ENCODE measurements at places on chromosomes 12 and 14.

DNA sequence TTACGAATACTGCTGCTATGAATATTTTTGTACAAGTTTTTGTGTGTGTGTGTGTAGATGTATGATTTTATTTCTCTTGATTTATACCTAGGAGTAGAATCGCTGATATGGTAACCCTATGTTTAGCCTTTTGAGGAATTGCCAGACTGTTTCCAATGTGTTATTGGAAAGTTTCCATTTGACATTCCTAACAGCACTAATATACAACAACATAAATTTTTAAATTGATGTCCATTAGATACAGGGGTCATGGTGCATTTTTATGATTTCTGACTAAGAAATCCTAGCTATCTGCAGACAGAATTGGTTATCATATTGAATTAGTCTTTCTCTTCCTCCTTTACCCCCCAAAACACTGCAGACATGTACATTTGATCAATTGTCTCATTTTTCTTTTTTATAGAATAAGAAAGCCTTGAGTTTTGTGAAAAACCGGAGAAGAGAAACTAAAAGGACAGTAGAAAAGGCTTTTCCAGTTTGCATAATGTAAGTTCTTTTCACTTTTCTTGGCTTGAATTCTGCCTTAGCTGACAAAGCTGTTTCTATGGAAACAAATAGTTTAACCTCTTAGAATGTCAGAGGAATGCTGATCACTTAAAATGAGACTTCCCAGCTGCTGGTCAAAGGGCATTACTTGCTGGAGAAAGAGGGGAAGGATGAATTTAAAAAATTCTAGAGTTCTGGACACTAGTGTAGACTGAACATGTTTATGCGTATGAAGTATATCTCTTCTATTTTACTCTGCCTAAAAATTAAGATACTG, 28.2 kb downstream of the PALS1 start:
- no peak for DNase-seq

- no peak for DNase-seq
Measured at GRCh38 chr14:75711105-75711795, 50.2 kb downstream of the TTLL5 start.

DNA sequence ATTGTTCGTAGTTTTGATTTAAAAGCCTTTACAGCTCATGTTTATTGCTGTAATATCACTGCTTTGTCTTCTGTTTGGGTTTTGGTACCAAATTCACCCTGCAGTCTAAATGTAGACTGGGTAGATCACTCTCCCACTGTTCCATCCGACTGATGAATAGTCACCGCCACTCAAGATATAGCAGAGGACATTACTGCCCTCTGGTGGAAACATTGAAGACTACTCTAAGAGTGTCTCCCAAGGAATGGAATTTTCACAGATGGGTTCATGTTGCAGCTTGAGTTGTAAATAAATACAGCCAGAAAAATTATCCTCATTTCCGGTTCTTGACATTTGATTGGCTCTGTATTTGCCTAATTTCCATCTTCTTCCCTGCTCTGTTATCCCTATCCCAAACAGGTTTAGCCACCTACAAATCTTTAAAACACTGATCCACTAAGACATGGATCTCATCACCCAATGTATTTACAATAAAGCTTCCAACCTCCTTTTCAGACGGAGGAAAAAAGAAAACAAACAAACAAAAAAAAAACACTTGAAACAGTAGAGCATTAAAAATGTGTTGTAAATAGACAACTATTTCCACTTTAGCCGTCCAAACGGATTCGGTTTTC, 198.3 kb upstream of the CPNE8 start:
- DNase-seq, result peak; percentile 3

GRCh38 chr12:65152012-65152411, 17.4 kb upstream of the LEMD3 start:
- DNase-seq, result no peak

DNA sequence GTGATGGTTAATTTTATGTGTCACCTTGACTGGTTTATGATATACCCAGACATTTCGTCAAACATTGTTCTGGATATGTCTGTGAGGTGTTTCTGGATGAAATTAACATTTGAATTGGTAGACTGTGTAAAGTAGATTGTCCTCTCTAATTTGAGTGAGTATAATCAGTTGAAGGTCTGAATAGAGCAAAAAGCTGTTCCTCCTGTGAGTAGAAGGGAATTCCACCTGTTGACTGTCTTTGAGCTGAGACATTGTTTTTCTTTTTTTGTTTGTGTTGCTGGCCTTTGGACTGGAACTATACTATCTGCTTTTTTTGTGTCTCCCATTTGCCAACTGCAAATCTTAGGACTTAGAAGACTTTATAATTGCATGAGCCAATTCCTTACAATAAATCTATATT, 920.9 kb upstream of the LRFN5 start:
- no peak for DNase-seq

- no peak for DNase-seq
Measured at GRCh38 chr12:52371716-52372115, 4.4 kb upstream of the KRT85 start.

DNA sequence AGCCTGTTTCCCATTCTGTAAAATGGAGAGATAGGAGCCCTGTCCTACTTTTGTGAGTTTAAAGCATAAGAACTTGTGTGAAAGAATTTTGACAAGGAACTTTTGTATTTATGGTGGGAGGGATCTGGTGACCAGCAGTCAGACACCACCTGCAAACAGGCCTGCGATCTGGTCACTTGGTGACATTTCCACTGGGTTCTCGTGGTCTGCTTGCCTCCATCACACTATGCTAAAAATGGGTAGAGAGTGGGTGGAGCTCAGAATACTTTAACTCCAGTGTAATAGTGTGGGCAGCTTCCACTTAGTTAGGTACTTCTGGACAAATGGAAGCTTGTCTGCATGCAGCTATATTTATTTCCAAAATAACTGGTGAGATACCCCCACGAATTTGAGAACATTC, 26.5 kb upstream of the PLXNC1 start:
- DNase-seq, result no peak

DNA sequence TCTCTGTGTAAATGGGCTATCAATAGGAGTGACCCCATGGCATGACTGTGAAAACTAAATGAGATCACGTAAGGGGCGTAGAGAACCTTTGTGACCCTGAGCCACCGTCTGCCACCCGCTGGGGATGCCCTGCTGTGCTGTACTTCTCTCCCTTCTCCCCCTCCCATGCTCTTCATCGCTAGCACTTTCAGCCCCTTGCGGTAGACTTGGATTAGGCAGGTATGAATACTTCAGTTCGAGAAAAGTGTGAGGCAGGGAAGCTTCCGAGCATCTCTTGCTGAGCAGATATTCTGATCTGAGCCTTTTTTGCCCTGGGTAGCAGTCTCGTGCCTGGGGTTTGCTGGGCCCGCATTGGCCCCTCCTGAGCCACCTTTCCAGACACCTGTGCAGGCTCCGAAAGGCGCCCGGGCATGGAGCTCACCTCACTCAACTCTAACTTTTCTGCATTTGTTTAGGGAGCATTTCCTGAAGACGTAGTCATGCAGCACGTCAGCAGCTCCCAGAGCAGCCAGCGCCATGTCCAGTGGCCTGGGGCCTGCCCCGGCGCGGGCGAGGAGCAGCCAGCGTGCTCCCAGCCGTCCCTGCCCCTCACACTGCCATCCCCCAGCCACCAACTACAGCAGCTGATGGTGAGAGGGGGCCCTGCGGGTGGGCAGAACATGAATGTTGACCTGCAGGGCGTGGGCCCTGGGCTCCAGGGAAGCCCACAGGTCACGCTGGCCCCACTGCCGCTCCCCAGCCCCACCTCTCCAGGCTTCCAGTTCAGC, 40.4 kb downstream of the DDX51 start:
- DNase-seq, result no peak

- DNase-seq, result no peak
Measured at GRCh38 chr14:94021001-94021400, 5.1 kb upstream of the OTUB2 start.

DNA sequence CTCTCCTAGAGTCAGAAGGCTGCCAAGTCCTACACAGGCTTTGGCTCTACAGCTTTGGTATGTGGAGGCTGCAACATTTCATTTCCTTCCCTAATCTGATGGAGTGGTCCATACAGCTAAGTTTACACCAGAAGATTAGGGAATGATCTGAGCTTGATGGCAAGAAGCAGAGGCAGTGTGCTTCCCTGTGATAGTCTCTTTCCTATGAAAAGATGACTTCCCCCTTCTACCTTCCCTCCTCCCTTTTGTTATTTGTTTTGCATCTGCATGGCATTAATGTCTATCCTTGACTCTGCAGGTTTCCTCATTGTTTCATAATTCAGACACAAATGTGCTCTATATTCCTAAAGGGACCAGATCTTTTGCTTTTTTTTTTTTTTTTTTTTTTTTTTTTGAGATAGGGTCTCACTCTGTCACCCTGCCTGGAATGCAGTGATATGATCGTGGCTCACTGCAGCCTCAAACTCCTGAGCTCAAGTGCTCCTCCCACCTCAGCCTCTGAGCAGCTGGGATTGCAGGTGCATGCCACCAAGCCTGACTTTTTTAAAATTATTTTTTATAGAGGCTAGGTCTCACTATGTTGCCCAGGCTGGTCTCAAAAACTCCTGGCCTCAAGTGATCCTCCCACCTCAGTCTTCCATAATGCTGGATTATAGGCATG, 76.3 kb downstream of the GRIP1 start:
- DNase-seq, result no peak

DNA sequence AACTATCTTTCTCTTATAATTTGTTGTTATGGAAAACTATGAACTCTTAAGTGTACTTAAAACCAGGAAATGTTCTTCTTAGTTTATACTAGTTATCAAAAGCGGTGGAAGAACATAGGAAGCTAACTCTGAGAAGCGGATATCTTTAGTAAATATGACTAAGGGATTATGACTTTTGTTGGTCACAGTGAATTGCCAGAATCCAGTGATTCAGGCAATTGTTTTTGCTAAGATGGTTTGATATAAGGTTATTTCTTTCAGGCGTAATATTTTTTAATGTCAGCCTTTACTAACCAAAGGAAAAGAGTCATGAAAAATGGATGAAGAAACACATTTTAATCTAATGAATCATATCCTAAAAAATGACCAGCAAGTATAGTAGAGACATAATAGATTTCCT, 473.5 kb downstream of the FOXG1 start:
- DNase-seq, result no peak

GRCh38 chr12:58099476-58099875, 158.1 kb downstream of the ATP23 start:
- no peak for DNase-seq

DNA sequence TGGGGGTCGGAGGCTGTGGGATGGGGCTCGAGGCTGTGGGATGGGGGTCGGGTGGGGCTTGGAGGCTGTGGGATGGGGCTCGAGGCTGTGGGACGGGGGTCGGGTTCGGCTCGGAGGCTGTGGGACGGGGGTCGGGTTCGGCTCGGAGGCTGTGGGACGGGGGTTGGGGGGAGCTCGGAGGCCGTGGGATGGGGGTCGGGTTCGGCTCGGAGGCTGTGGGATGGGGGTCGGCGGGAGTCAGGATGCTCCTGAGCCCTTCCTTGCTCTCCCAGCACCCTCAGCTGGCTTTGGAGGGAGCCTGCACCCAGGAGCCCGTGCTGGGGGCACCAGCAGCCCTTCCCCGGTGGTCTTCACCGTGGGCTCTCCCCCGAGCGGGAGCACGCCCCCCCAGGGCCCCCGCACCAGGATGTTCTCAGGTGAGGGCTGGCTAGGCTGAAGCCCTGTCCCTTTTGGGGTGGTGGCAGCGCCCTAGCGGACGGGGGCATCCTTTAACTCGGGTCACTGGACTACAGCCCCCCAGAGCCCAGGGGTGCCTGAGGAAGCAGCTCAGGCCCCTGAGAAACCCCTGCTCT, 11.9 kb upstream of the PUS1 start:
- no peak for DNase-seq

DNA sequence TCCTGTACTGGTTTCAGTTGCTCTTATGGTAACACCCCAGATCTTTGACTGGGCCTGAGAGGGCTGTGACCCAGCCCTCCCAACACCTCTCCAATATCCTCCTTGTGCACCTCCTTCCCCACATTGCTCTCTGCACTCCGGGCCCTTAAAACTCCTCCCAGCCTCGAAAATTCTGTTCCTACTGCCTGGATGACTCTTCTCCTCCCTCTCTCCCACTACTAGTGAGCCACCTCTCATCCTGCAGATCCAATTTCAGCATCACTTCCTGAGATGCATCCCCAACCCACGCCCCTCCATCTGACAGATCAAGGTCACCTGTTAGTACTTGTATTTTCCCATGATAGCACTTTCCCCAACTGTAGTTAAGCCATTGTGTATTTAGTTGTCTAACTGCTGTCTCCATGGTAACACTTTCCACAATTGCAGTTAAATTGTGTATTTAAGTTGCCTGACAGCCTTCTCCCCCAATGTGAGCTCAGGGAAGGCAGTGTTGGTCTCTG, 11.5 kb upstream of the NT5DC3 start:
- peak; percentile 16 for DNase-seq

- DNase-seq, result no peak
Measured at GRCh38 chr12:26750531-26751175, 82.3 kb downstream of the ITPR2 start.

DNA sequence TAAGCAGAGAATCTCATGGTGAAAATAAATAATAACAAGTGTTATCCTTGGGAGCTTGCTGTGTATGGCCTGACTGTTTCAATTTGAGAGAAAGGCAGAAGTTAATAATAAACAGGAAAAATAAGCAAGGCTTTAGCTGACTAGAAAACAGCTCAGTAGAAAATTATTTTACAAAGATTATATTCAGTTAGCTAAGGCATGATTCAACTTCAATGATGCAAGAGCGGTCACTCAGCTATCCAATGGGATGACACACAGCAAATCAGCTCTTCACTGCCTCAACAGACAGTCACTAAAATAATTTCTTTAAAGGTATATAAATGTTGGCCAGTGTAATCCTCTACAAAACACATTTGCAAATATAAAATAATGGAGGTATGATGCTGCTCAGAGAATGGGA, 18.6 kb downstream of the GSTZ1 start:
- no peak for DNase-seq

Data from caudate nucleus (tissue), 63 donors.